Posterior cingulate gyrus (tissue), 11 donors: ENCODE measurements at places on chromosomes 6 and 20.
A peak's percentile ranks its signal among the peaks of the same experiment; 100 is the strongest.

DNA sequence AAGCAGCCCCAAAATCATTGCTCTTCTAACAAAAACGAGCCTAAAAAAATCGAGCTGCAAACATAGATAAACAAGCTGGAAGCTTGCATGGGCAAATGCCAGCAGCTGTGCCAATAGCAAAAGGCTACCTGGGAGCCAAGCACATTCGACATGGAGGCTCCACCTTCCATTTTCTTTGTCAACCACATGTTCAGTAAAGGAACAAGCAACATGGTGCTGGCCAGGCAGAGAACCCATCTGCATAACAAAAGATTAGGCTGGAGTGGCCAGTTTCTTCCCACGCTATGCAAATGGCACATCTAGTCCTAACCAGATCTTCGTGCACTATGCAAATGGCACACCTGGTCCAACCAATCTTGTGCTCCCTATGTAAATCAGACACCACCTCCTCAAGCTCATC lies 110.5 kb downstream of the KIF16B start:
- DNase-seq, result no peak

DNA sequence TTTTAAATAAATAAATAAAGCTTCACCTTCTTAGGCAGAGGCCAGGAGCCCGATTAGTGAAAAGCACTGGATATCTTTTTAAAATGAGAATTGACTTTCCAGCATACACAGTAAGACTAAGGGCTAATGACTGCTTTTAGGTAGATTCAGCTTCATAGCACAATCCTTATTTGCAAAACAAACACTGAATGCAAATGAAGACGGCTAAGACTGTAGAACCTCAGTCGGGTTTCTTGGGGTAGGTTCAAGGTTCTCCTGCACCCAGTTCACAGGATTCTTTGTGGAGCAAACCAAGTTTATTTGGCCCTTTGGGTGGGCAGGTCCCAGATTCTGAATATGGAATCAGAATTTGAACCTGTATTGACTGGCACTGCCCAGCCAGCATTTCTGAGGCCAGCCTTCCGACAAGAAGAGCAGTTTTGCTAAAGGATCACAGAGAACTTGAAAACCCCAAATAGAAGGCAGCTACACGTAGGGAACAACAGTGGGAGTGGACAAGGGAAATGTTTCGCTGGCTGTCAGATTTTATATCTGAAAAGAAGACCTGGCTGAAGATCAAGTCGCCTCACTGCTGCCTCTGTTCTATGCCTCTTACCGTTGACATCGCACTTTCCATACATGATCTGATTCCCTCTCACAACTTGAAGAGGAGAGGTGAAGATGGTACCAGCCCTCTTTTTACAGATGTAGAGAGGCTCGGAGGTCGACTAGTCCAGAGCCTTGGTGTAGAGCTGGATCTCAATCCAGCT lies 8.2 kb downstream of the TRERF1 start:
- no peak for DNase-seq

DNA sequence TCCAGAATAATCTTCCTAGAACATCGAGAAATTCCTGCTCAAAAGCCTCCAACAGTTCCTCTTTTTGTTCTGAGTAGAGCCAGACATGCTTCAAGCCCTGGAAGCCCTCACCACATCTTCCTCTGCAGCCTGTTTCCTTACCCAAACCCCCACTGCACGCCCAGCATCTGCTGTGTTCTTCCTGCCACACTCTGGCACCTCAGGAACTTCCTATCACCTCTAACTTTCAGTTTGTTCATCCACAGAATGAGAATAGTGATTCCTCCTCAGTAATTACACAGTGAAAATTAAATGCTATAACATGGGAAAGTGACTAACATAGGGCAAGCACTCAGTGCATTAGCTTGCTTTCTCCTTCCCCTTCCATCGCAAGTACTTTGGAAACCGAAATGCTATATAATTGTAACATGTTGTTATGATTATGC lies 26.3 kb downstream of the C6orf89 start:
- DNase-seq, result no peak

- DNase-seq, result no peak
These were observed 106.3 kb upstream of the ZNF217 start for GRCh38 chr20:53699906-53700305.

DNA sequence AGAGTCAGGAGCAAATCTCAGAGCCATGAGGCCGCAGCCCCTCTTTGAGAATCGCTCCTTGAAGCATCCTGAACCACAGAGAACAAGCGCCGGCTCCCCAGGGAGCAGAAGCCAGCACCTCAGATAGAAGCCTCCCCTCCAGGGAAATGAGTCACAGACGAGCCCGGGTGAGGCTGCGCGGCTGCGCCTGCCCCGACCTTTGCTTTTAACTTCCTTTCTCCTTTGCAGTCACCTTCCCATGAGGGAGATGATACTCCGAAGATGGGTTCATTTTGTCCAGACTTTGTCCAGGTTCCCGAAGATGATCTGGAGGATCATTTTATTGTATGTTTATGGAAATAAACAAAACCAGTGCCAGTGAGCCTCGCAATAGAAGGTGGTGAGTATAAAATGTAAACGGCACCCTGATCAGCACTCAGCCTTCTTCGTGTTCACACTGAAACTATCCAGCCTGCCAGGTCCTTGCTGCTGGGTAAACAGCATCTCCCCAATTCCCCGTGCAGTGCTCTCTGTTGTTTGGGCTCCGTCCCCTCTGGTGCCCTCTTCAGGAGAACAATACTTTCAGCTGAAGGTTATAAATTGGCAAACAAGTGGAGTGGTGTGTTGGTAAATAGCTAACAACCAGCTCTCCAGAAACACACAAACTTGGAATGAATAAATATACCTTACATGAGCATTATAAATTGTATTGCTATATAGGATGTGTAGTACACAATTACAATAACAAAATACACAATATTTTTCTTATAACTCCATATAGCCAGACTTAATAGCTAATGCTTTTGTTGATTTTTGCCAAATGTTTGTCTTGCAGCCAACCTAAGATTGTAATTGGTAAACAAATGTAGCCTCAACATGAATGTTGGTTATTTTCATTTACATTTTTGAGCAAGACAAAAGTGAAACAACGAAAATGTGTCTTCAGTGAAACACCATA lies 41.4 kb upstream of the TMEM181 start:
- peak; percentile 93 for DNase-seq

GRCh38 chr6:26243132-26243531 lies 121.9 kb upstream of the BTN3A2 start:
- no peak for DNase-seq

DNA sequence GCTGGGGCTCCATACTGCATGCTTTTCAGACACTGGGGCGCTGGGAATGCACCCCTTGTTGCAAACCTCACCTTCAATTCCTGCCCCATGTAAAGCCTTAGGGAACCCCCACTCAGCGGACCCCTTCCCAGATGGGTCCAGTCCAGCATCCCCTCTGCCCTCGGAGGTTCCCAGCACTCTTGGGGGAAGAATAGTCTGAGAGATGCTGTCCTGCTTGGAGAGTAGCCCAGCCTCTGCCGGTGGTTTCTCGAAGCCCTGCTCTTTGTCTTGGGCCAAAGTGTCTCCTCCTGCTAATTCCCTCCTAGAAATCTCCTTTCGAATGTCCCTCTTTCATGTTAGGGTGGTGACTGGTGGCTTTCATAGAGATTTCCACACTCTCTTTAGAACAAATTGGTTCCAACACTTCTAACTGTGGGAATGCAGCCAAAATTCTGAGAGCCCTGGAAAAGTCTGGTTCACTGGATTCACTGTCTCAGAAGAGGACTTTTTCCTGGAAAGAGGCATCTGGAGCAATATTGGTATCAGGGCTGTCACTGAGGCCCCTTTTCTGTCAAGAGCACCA lies 24.9 kb upstream of the SULF2 start:
- no peak for DNase-seq

DNA sequence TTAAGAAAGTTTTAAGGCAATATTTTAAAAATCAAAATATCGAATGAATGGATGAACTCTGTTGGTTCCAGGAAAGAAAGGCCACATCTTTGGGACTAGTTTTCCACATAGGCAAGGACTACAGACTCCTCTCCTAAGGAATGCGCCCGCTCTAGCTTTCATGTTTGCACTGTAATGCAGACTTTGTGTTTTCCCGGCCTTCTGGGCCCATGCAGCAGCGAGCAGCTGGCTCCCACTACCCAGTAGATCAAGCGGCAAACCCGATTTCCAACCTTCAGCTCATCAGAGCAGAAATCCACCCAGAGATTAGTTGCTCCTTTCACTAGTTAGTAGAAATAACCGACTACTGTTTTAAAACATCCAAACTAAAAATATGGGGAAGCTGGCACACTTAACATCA lies 27.7 kb downstream of the OVOL2 start:
- DNase-seq, result peak; percentile 15

GRCh38 chr6:93327857-93328256 lies 91.5 kb downstream of the EPHA7 start:
- no peak for DNase-seq

- DNase-seq, result no peak
These were observed 2.4 kb upstream of the GPX5 start for GRCh38 chr6:28523241-28523622.

GRCh38 chr20:33947709-33948295 lies 45.9 kb upstream of the RALY start:
- DNase-seq, result no peak

- DNase-seq, result no peak
These were observed 162.4 kb upstream of the BTBD3 start for GRCh38 chr20:11755071-11755841.

- DNase-seq, result no peak
These were observed 51.9 kb upstream of the TPD52L1 start for GRCh38 chr6:125101631-125102030.

- no peak for DNase-seq
These were observed 458.4 kb upstream of the BTBD3 start for GRCh38 chr20:11459090-11459890.

- no peak for DNase-seq
These were observed 208.9 kb upstream of the FOXQ1 start for GRCh38 chr6:1103021-1103420.

GRCh38 chr6:25485821-25486534 lies 166.0 kb upstream of the SCGN start:
- DNase-seq, result no peak

GRCh38 chr6:5096482-5096881 lies 11.3 kb downstream of the PPP1R3G start:
- DNase-seq, result no peak

- no peak for DNase-seq
These were observed 33.7 kb downstream of the MTHFD1L start for GRCh38 chr6:150899231-150899630.

- DNase-seq, result no peak
These were observed 148.7 kb downstream of the OPRM1 start for GRCh38 chr6:154187714-154188113.

DNA sequence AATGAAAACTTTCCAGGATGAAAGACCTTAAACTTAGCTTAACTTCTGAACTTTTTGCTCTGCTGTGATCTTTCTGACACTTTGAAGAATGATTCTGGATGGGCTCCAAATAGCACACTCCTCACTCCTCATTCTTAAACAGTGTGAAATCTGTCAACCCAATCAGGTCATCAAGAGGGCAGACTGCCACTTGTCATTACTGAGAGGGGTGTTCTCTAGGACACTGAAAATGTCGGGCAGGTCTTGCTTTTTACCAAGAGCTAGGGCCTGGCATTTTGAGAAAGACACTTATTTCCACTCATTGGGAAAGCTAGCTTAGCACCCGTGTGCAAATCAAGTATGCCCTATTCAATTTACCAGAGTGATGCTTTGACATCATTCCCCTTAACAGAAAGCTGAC lies 122.2 kb downstream of the MTFR2 start:
- no peak for DNase-seq

DNA sequence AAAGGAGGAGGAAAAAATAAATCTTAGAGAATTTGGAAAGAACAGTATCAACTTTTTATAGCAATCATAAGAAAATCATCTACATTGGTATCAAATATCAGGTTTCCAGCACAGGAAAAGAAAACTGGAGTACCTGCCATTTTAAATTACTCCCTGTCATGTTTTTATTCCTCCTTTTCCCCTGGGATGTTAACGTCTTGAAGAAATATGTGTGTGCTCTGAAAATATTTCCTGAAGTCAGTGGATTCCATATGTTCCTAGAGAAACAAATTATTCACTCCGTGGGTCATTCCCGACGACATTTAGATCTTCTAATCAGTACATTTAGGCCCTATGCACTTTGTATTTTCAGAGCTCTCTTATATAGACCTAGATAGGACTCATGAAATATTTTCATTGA lies 42.0 kb upstream of the RSPO3 start:
- DNase-seq, result no peak

DNA sequence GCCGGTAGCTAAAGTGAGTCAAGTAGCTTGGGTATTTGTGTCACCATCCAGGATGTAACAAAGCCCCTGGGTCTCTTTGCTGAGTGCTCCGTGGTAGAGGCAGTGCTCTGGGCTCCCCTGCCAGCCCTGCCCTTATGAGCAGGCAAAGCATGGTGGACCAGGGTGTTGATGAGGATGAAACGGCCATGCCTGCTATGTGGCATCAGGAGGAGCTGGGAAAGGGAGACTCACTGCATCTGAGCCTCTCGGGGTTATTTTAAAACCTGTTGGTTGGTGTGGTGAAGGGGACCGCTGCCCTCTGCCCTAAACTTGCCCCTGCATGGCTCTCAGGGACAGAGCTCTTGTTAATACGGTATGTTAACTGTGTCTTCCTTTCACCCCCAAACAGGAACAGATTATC lies 143.1 kb downstream of the DTNBP1 start:
- DNase-seq, result no peak

GRCh38 chr20:37515876-37516275 lies 5.2 kb upstream of the NNAT start:
- DNase-seq, result no peak

GRCh38 chr20:24501764-24502556 lies 32.5 kb downstream of the SYNDIG1 start:
- peak; percentile 70 for DNase-seq
